Mesendoderm (in vitro differentiated cells): ENCODE measurements at places on chromosomes 7 and 10.

- DNase-seq, result no peak
These were observed 81.5 kb downstream of the ZNF22 start for GRCh38 chr10:45082176-45082575.

GRCh38 chr10:22454634-22455033 is 109.3 kb downstream of the SPAG6 start:
- DNase-seq, result no peak

DNA sequence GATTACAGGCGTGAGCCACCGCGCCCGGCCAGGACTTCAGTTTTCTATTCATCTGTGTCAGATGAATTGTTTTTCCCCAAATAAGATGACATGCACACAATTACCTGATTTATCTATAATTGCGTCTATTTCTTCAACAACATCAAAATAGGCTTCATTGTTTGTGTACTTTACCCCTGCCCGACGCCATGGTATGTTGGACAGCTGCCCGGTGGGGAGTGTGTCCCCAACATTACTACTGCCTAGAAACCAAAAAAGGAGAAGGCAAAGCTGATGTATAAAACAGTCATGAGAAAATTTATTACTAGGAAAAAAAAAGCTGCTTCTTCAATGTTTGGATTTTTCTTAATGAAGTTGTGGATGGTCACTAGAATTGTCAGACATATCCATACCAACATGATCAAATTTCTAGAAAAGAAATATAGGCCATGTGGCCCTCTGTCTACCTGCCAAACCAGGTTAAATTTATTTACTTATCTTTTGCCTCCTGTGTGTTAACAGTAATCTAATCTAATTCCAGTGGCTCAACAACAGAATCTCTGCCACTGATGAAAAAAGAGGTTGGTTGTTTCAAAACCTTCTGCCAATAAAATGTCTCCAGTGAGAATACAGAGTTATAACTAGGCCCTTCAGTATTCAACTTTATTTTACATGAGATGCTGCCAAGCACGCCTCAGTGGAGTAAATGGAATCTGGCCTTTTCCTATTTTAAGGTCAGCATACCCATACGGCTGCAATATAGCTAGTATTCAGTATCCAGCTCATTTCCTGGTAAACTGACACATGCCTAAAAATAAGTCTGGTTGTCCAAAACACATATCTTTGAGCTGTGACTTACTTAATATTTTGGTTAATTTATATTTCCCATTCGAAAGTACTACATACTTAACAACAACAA is 16.5 kb downstream of the AP3M1 start:
- DNase-seq, result no peak

- DNase-seq, result no peak
These were observed 148.8 kb downstream of the SNX10 start for GRCh38 chr7:26440233-26441001.

GRCh38 chr7:18352339-18353255 is 143.0 kb upstream of the HDAC9 start:
- DNase-seq, result peak; percentile 61

GRCh38 chr10:111593578-111593977 is 516.7 kb downstream of the ADRA2A start:
- DNase-seq, result no peak

GRCh38 chr7:4273566-4274230 is 408.4 kb upstream of the FOXK1 start:
- no peak for DNase-seq

DNA sequence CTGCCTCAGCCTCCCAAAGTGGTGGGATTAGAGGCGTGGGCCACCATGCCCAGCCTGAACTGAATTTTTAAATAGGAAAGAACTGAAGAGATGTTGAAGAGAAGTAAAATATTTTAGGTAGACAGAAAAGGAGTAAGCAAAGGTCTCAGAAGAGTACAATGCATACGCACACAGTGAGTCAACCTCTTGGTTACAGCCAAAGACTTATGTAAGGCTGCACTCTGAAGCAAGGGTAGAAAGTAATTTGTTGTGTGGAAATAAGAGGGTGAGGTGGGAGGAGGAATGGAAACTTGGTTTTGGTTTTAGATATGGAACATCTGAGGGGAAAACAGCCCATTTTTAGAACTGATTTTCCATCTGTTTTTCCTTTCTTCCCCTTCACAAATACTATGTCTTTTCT is 17.6 kb downstream of the KRIT1 start:
- DNase-seq, result no peak

GRCh38 chr7:116572036-116572435 is 47.2 kb downstream of the CAV1 start:
- DNase-seq, result no peak

GRCh38 chr10:129446183-129446581 is 20.9 kb upstream of the MGMT start:
- DNase-seq, result peak; percentile 59

- DNase-seq, result no peak
These were observed at the start of gene ASB10 for GRCh38 chr7:151186640-151187408. Gene ASB10 (minus strand): TSS chr7:151187250. CDS start chr7:151187130, 120 bp downstream.

DNA sequence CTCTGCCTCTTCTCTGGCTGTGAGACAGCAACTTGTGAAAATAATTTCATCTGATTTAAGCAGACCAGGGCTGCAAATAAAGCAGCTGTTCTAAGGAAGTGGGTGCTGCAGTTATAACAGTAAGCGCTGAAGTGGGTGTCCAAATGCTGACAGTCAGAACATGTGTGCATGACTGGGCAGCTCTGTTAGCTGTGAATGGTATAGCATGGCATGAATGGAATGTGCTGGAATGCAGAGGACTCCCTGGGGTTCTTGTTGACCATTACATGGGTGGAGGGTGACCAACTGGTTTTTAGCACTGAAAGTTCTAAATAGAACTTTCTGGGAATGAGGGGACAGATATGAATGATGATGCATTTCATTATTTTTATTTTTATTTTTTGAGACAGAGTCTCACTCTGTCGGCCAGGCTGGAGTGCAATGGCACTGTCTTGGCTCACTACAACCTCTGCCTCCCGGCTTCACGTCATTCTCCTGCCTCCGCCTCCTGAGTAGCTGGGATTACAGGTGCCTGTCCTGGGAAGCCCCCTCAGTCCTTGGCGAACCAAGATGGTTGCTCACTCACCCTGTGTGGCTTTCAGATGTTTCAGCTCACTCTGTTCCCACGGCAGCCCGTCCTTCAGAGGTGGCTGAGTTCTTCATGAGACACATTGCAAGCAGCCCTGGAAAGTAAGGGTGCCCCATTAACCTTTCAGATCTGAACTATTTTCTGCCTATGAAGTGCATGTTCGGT is 319.8 kb upstream of the PHYHIPL start:
- DNase-seq, result peak; percentile 91

- no peak for DNase-seq
These were observed 68.1 kb upstream of the NPTX2 start for GRCh38 chr7:98548971-98549370.

DNA sequence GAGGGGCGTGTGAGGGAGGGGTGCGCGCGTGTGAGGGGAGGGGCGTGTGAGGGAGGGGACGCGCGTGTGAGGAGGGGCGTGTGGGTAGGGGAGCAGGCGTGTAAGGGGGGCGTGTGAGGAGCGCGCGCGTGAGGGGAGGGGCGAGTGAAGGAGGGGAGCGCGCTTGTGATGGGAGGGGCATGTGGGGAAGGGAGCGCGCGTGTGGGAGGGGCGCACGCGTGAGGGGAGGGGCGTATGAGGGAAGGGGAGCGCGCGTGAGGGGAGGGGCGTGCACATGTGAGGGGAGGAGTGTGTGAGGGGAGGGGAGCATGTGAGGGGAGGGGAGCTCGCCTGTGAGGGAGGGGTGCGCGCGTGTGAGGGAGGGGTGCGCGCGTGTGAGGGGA is 19.1 kb downstream of the MXI1 start:
- peak; percentile 96 for DNase-seq

DNA sequence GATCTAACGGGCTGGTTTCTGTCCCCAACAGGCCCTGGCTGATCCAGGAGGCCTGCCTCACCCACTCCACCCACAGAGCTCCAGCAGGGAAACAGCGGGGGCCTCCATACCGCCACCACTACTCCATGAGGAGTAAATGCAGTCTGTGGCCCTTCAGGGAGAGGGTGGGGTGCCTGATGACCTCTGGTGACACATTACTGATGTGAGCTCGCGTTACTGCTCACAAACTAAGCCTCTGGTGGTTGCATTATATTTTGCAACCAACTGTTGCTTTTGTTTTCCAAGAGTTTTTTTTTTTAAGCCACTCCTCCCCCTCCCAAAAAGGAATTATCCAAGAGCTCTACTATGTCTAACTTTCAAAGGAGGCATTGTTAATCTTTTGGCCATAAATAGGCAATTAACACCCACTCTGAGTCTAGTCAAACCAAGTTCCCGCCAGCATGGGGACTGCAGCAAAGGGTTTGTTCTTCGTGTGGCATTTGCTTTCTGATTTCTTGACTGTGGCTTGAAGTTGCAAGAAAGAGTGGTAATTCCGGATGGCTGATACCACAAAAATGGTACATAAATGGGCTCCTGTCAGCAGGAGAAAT is 72.6 kb downstream of the FAM53B start:
- peak; percentile 87 for DNase-seq

- no peak for DNase-seq
These were observed 333.2 kb upstream of the PODXL start for GRCh38 chr7:131889572-131890150.
